ENCODE measurements at places on chromosomes 12 and 14.

DNA sequence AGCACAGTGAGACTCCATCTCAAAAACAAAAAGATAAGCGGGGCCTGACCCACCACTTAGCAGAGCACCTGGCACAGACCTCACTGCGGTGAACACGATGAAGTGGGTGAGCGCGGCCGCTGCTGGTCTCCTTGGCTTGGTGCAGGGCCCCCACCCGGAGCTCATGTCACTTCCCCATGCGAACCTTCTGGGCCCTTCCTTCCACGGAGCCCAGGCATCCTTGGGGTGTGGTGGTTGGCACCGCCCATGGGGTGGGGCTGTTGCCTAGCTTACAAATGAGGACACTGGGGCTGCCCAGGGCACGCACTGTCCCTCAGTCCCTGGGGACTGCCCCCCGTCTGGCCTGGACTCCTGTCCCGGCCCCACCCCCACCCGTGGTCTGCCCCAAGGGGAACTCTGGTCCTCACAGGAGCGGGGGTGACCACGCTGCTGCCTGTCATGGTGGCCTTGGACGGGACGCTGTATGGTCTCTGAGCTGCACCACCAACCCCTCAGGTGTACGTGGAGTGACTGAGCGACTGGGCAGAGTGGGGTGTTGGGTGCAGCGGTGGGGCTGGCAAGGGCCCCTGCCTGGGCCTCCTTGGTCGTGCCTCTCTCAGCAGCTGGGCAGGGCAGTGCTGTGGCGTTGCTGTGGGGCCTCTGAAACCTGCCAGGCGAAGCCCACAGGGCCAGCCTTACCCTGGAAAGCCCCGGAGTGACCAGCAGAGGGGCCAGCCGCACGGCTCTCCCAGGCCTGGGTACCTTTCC lies 15.3 kb downstream of the FBRSL1 start:
- DNase-seq: no peak

GRCh38 chr14:74519316-74520074 lies 25.9 kb downstream of the ISCA2 start:
- DNase-seq: no peak

GRCh38 chr12:109927622-109928021 lies 27.5 kb downstream of the TCHP start:
- no peak for DNase-seq

GRCh38 chr12:57138526-57139272 lies 8.7 kb downstream of the LRP1-AS start:
- DNase-seq: no peak

GRCh38 chr14:104604458-104605449 lies at the start of gene TMEM179:
Gene TMEM179 (minus strand): TSS chr14:104604772. CDS start chr14:104604741, 31 bp downstream.
- DNase-seq: no peak

- no peak for DNase-seq
Observed at GRCh38 chr14:79584679-79585078, 626.6 kb downstream of the DIO2 start.

DNA sequence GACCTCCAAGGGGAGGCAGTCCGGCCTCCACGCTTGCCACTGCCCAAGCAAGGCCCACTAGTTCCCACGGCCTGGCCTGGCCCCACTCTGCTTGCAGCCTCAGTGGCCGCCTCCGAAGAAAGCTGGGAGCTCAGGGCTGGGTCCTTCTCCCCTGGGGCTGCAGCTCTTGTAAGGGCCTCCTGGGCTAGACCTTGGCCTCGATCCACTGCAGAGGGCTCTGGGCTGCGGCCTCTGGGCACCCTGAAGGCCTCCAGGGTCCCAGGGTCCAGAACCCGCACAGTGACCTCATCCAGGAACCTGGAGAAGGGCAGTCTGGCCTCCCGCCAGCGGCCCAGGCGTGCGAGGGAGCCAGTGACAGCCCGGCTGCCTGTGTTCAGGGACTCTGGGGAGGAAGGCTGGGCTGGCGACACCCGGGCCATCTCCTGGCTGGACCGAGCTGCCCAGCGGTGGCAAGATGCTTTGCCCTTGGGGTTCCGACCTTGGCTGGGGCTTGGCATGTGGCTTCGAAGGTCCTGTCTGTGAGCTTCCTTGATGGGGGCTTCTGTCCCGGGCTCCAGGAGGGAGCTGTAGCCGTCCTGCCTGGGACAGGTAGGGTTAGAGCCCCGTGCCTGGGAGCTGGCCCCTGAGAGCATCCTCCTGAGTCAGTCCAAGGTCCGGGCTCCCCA lies 9.8 kb downstream of the BEGAIN start:
- no peak for DNase-seq

DNA sequence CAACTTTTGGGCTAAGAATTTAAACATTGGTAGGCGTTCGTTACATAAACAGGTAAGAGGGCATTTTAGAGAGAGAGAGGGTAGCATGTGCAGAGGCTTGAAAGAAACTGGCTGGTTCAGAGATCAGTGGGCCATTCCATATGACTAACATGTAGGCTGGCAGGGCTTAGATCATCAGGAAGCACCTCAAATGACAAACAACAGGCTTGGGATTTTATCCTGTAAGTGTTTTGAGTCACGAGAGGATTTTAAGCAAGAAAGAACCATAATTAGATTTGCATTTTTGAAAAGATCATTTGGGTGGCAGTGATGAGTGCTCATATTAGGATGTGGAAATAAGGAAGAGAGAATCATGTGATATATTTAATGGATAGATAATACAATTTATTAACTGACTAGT lies 8.7 kb upstream of the PLEKHA5 start:
- DNase-seq: no peak

GRCh38 chr14:95121911-95122620 lies 35.3 kb downstream of the DICER1 start:
- DNase-seq: no peak

- no peak for DNase-seq
Observed at GRCh38 chr14:104841730-104842129, 23.3 kb upstream of the CEP170B start.

GRCh38 chr12:121750507-121750955 lies 38.0 kb downstream of the TMEM120B start:
- DNase-seq: no peak

DNA sequence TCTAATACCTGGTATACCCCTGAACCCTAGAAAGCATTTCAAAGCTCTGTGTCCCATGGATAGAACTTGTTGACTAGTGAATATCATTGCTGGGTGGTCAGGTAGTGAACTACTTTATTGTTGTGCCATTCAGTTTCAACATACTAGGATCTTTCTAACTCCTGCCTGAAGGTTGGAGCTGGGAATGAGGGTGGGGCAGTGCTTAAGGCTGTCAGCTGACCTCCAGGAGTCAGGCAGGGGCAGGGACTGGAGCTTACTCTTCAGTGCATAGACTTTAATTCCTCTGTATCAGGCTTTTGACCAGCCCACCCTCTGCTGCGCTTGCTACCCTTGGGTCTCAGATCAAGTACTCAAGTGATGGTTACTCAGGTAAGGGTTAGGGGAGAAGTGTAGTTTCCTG lies 102.6 kb upstream of the RFX4 start:
- no peak for DNase-seq

DNA sequence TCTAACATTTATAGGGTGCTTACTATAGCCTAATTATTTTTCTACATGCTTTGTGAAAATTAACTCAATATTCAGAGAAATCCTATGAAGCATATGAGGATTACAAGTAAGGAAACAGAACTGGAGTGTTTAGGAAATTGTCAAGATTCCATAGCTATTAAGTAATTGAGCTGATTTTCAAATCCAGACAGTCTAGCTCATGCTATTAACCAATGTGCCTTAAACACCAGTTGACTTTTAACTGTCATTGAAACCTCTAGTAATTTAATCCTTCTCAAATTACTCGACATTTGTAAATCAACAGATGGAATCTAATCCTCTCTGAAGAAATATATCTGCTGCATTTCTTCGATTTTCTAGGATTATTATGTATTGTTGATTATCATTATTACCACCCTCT lies 488.9 kb downstream of the MDGA2 start:
- no peak for DNase-seq

- no peak for DNase-seq
Observed at GRCh38 chr12:70443062-70443673, 77.1 kb downstream of the KCNMB4 start.

DNA sequence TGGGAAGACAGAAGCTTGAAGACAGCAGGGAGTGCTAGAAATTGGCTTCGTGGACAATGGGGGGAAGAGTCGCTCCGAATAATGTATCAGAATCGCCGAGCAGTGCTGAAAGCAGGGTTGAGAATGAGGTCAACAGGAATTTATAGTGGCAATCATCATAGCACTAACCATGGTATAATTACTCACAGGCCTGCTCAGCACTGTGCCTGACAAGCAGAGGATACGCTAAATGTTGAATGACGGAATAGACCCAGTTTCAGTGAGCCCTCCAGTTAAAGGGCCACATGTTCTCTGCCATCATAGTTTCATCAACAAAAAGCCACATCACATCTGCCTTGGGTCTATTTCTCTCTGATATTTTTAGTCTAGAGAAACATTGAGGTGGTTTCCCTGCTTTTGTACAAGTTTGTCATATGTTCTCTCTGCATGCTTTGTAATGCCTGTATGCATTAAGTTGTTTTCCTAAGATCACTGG lies 130.3 kb upstream of the EGLN3 start:
- no peak for DNase-seq

DNA sequence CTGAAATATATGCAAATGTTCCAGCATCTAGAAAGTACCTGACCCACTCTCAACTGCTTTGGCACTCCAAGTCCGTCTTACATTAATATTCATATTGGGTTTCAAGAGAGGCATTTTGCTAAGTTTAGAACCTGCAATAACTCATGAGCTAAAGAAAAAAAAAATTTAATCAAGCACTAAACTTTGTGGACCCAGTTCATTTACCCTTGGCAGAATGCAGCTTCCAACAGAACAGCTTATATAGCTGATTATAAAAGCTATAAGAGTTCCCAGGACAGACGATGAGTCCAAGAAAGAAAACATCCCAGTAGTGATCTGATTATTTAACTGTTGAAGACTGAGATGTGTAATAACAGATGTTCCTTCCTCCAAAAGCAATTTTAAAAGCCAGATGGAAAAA lies 592.0 kb downstream of the KCNH5 start:
- no peak for DNase-seq

- DNase-seq: no peak
Observed at GRCh38 chr14:105478398-105479251, 4.0 kb downstream of the CRIP2 start.

DNA sequence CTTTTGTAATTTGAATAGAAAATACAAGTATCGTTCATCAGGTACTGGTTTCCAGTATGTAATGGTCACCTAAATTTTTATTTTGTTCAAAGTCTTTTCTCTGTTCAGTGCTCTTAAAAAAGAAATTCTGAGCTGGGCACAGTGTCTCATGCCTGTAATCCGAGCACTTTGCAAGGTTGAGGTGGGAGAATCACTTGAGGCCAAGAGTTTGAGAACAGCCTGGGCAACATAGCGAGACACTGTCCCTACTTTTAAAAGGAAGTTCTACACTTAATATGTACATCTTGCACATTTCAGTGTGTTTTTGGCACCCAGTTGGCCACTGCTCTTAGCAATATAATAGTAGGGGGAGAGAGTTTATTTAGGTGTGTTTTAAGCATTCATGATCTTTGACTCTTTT lies 27.9 kb downstream of the PCNX1 start:
- no peak for DNase-seq

DNA sequence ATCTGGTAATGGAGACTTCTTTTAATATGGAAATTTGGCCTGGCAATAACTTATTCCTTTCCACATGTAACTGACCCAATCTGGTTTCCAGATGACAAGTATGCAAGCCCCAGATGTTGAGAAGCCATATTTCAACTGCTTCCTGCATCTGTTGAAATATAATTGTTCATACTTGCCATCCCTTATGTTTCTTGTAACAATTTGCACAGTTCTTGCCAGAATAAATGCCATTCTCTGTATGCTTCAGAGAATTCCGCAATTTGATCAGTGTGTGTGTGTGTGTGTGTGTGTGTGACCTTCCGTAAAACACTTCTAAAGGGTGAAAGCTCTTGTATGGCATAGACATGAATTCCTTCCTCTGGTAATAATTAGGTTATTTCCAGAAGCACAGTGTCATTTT lies 1.8 kb upstream of the CLEC2A start:
- DNase-seq: no peak

- DNase-seq: no peak
Observed at GRCh38 chr14:87955501-87955900, 37.5 kb downstream of the GALC start.

DNA sequence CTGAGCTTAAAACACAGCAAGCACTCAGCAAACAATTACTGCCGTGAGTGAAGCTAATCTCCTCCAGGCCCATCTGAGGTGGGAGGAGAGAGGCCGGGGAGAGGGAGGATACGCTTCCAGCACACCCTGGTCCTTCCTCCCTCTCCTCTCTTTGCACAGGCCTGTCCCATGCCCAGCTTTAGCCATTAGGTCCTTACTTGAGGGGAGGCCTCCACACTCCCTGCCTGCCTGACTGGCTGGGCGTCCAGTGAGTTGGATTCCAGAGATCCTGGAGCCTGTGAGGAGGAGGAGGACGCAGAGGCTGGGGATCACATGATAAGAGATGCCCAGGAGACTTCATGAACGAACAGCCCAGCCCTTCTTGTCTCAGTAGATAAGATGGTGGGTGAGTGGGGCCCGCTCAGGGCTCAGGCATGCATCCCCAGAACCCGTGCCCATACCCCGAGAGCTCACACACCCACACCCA lies 65.1 kb upstream of the NCOR2 start:
- no peak for DNase-seq

GRCh38 chr14:50772412-50772811 lies 58.5 kb downstream of the NIN start:
- no peak for DNase-seq

DNA sequence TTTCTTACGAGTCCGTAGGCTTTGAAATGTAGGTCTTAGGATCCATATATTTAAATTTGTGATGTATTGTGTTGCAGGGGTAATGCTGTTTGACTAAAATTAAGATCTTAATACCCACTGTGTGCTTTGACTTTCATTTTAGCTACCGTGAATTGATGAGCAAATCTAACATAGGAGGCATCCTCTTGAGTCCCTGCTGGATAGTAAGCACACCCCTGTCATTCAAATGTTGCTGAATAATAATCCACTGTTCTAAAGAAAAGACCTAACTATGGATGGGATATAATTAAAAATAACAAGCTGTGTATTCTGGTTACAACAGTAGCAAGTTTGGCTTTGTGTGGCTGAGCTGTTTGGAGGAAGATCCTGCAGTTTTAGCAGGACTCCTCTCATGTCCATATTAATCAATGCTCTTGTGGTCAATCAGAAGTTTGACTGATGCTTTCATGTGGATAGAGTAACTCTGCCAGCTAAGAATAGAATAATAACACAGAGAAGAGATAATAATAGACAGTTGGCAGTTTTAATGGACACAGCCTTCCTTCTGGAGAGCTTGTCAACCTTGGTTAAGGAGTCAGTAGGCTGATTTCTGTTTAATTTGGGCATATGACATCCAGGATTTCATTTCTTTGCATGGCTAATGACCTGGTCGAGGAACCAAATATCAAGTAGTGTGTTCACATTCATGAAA lies 148.1 kb upstream of the MIS18BP1 start:
- no peak for DNase-seq
